Heart left ventricle (tissue), 16 donors: ENCODE measurements at places on chromosomes 3 and 15. TPM values are rescaled to one million over a fixed set of nuclear protein-coding genes. Genes with fewer than 3 reads are reported as not detected.

The ITGA11 gene
- 35.5 TPM for total RNA-seq

The C3orf52 gene
- total RNA-seq, result 7.8 TPM

The CD86 gene
- 2.3 TPM for total RNA-seq

The MFAP1 gene
- 22.3 TPM for total RNA-seq

DNA sequence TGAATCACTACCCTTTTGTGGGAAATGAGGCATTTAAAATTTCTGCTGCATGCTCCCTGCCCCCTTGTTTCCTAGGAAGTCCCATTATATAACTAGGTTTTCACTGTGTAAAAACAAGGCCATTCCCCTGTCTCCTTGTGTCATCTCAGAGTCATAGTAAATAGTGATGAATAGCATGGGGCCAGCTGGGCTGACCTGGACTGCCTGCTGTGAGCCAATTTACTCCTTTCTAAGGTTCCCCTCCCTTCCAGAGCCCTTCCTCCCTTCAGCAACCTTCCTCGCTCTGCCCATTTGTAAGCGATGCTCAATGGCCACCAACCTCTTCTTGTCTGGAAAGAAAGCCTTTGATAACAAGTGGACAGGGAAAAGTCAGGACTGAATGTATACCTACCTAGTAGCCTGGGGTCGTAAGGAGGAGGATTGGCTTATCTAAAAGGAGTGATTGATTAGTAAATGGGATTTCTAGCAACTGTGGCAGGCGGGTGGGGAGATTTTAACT is 11.7 kb downstream of the ITGA11 start:
- DNase-seq, result peak; percentile 1

GRCh38 chr15:45093013-45093412 is 21.0 kb downstream of the DUOX2 start:
- DNase-seq, result no peak

DNA sequence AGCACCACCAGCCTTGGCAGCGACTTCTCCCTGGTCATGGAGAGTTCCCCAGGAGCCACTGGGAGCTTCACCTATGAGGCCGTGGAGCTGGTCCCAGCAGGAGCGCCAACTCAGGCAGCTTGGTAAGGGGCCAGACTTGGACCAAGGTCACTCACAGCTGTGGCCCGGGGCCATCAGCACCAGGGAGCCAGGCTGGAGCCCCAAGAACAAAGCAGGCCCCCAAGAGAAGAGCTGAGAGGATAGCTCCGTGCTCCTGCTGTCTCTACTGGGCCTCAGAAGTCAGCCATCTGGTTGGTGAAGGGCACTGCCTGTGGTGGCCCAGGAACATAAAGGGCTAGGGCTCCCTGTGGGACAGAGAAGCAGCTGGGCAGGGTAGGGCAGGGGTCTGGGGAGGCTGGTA is 14.7 kb upstream of the CPNE9 start:
- no peak for DNase-seq

- no peak for DNase-seq
Measured at GRCh38 chr15:63466378-63467192, 37.8 kb upstream of the USP3 start.
